ENCODE measurements at places on chromosomes 7 and 10.

GRCh38 chr7:158617737-158618128, 30.1 kb upstream of the PTPRN2 start:
- H3K27ac ChIP-seq, result no peak overlapping the region
- no peaks in the 10 kb centered on the region for H3K27me3 ChIP-seq
- H3K36me3 ChIP-seq, result no peaks in the 10 kb centered on the region
- no peak for DNase-seq
- H3K4me1 ChIP-seq, result no peaks in the 10 kb centered on the region

GRCh38 chr7:92002720-92003119, 62.1 kb downstream of the AKAP9 start:
- no peak overlapping the region for H3K27ac ChIP-seq
- H3K4me3 ChIP-seq, result no peak overlapping the region
- H3K36me3 ChIP-seq, result no peaks in the 10 kb centered on the region
- H3K4me1 ChIP-seq, result no peaks in the 10 kb centered on the region
- DNase-seq, result no peak

DNA sequence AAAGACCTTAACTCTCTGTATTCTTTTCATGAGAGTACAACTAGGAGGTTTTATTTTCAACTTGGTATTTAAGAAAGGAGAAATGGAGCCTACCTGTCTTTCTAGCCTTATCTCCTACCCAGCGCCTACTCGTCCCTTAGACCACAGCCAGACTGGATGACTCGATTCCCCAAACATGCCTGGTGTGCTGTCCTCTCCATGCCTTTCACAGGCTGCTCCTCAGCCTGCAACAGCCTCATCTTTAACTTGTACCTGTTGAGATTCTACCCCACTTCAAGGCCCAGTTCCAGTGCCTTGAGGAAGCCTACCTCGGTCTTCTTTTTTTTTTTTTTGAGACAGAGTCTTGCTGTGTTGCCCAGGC, 29.4 kb downstream of the CPA1 start:
- H3K27ac ChIP-seq, result no peak overlapping the region
- H3K4me1 ChIP-seq, result no peaks in the 10 kb centered on the region
- no peaks in the 10 kb centered on the region for H3K27me3 ChIP-seq
- DNase-seq, result no peak

DNA sequence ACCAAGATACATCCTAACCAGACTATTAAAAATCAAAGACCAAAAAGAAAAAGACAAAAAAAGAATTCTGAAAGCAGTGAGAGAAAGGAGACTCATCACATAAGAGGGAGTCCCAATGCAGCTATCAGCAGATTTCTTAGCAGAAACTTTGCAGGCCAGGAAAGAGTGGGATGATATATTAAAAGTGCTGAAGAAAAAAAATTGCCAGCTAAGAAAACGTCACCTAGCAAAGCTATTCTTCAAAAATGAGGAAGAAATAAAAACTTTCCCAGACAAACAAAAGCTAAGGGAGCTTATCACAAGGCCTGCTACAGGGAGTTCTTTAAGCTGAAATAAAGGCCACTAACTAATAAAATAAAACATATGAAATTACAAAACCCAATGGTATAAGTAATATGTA, 40.5 kb upstream of the CDK6 start:
- H3K27ac ChIP-seq, result no peak overlapping the region
- H3K27me3 ChIP-seq, result no peaks in the 10 kb centered on the region
- DNase-seq, result no peak
- no peak overlapping the region for H3K4me3 ChIP-seq

GRCh38 chr10:130810856-130811255, 500.7 kb downstream of the TCERG1L start:
- no peak overlapping the region for H3K4me3 ChIP-seq
- no peaks in the 10 kb centered on the region for H3K4me1 ChIP-seq
- no peak overlapping the region for H3K27ac ChIP-seq
- no peaks in the 10 kb centered on the region for H3K36me3 ChIP-seq
- DNase-seq, result no peak

- peak; percentile 7 for DNase-seq
- no peaks in the 10 kb centered on the region for H3K27me3 ChIP-seq
- H3K4me3 ChIP-seq, result no peak overlapping the region
- no peaks in the 10 kb centered on the region for H3K36me3 ChIP-seq
- no peak overlapping the region for H3K27ac ChIP-seq
- H3K4me1 ChIP-seq, result no peaks in the 10 kb centered on the region
These were observed 4.7 kb downstream of the TMEM236 start for GRCh38 chr10:17756557-17757217.

DNA sequence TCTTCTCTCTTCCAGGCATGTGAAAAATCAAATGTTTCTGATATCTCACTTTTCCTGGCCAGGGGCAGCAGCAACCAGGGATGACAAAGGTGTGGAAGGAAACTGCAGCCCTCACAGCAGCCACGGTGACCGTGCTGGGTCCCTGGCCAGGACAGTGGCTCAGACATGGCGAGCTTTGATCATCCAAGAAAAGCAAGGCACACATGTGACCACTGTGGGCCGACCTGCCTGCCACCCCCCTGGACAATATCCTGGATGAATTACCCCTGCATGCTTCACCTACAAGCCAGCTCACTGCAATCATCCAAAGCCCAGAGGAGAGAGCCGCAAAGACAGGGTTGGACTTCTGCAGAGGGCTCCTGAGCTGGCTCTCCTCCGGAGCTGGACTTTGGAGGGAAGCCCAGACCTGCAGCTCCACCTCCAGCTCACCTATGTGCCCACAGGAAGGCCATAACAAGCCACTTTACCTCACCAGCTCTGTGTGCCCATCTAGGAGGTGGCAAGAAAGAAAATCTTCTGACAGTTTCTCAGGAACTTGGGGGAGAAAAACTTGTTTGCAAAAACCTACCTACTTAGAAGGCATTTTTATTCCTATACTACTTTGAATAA, 2.7 kb downstream of the CHST15 start:
- no peak overlapping the region for H3K27ac ChIP-seq
- H3K36me3 ChIP-seq, result no peaks in the 10 kb centered on the region
- H3K4me3 ChIP-seq, result peak overlapping the region; percentile 63
- H3K27me3 ChIP-seq, result no peaks in the 10 kb centered on the region

- no peak for DNase-seq
- H3K27ac ChIP-seq, result no peak overlapping the region
- H3K27me3 ChIP-seq, result no peaks in the 10 kb centered on the region
- peaks cover 23% of the 10 kb centered on the region for H3K36me3 ChIP-seq
- H3K4me3 ChIP-seq, result no peak overlapping the region
These were observed 20.9 kb downstream of the TTYH3 start for GRCh38 chr7:2652736-2653060.

DNA sequence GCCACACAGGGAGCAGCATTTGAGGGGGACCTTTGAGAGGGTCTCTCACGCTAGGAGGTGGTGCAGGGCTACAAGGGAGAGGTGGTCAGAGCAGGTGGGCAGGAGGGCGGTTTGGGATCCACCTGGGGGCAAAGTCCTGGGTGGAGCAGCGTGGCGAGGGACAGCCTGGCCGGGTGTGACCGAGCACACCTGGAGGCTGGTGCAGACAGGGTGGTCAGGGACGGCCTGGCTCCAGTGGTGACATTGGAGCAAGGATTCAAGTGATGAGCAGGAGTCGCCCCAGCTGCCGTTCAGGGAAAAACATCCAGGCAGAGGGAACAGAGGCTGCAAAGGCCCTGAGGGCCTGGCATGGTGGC, 36.0 kb downstream of the CLIP2 start:
- H3K4me3 ChIP-seq, result no peak overlapping the region
- DNase-seq, result no peak
- no peaks in the 10 kb centered on the region for H3K27me3 ChIP-seq
- no peaks in the 10 kb centered on the region for H3K4me1 ChIP-seq

DNA sequence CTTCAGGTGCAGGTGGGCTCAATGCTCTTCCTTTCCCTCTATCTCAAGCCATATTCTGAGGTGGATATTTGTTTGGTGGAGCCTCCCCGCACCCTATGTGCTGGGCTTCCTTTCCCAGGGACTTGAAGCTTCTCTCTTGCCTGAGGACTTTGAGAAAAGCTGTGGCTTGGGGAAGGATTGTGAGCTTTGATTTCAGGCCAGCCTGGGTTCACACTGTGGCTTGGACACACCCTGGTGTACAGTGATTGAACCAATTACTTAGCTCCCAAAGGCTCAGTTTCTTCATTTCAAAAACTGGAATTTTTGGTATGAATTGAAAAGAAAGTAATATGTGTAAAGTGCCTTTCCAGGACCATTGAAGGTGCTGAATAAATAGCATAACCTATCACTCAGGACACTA, 224.5 kb upstream of the GLI3 start:
- no peaks in the 10 kb centered on the region for H3K4me1 ChIP-seq
- no peaks in the 10 kb centered on the region for H3K27me3 ChIP-seq

GRCh38 chr7:16661924-16662323, 15.9 kb downstream of the BZW2 start:
- H3K4me3 ChIP-seq, result peak overlapping the region; percentile 5
- H3K4me1 ChIP-seq, result peaks cover 23% of the 10 kb centered on the region
- peak overlapping the region; percentile 69 for H3K27ac ChIP-seq
- DNase-seq, result no peak
- H3K27me3 ChIP-seq, result no peaks in the 10 kb centered on the region

GRCh38 chr7:68918621-68919020, 679.7 kb upstream of the AUTS2 start:
- no peaks in the 10 kb centered on the region for H3K4me1 ChIP-seq
- no peaks in the 10 kb centered on the region for H3K27me3 ChIP-seq
- DNase-seq, result no peak
- H3K4me3 ChIP-seq, result no peak overlapping the region

DNA sequence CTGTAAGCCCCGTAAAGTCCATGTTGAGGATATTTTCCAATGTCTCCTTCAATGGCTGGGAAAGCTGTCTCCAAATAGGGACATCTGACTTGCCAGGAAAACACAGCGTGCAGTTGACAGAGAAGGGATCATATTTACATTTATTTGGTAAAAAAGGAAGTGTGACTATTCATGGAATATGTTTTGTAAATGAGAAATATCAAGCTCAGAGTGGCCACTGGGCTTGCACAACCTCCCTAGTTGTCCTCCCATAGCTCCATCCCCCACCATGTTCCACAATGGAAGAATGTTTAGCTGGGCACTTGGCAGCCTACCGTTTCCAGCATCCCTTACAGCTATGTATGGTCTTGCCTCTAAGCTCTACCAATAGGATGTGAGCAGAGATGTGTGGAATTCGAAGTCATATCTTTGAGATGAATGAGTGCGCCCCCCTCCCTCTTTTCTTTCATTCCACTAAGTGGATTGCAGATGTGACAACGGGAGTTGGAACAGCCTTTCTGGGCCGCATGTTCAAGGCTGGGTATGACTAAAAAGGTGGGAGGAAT, 306.6 kb upstream of the ZMIZ1 start:
- H3K27me3 ChIP-seq, result no peaks in the 10 kb centered on the region
- no peaks in the 10 kb centered on the region for H3K36me3 ChIP-seq

GRCh38 chr7:111238886-111239285, 148.0 kb downstream of the LRRN3 start:
- no peaks in the 10 kb centered on the region for H3K4me1 ChIP-seq
- DNase-seq, result no peak
- no peak overlapping the region for H3K27ac ChIP-seq
- peak overlapping the region; percentile 27 for H3K4me3 ChIP-seq
- H3K27me3 ChIP-seq, result no peaks in the 10 kb centered on the region
